NCI-H460 (cell line): ENCODE measurements at places on chromosomes 2 and 18. TPM values are rescaled to one million over a fixed set of nuclear protein-coding genes. Genes with fewer than 3 reads are reported as not detected.
A peak's percentile ranks its signal among the peaks of the same experiment; 100 is the strongest.

GRCh38 chr2:41935825-41936224 lies 112.0 kb upstream of the PKDCC start:
- DNase-seq: no peak

DNA sequence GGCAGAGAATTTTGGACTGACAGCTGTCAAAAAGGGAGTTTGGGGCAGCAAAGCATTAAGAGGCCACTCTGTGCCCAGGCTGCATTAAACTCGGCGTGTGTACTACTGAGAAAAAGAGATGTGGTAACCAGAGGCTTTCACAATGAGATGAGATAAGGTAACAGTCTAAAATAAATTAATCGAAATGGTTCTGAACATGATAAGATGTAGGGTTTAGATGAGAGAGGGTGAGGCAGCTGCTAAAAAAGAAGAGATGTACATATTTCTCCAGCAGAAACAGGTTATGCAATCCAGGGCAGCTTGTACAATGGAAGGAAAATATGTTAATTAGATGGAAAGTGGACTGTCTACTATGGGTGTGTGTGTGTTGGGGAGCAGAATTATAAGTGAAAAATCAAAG lies 39.2 kb upstream of the ACTR3 start:
- DNase-seq: no peak

TWIST2 gene
- total RNA-seq: 11.0 and 13.6 TPM in 2 replicates

SP140 gene
- 0.17 and 0.89 TPM in 2 replicates for total RNA-seq

- DNase-seq: no peak
Measured at GRCh38 chr2:142952018-142952417, 74.6 kb downstream of the KYNU start.

DNA sequence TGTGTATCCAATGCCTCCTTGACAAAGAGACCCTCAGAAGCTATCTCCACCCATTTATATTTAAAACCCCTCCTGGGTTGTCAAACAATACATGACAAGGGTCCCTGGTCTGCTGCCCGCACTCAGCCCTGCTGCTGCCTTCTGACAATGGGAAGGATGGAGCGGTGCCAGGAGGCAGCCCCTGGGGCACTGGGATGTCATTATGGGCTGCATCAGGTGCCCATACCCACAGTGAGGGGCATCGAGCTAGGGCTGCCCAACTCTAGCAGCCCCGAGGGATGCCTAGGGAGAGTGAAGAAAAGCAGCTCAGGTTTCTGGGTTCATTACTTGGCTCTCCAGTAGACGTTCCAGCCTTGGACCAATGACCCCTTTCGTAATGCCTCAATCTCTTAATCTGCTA lies 301.7 kb downstream of the ALK start:
- DNase-seq: no peak

DNA sequence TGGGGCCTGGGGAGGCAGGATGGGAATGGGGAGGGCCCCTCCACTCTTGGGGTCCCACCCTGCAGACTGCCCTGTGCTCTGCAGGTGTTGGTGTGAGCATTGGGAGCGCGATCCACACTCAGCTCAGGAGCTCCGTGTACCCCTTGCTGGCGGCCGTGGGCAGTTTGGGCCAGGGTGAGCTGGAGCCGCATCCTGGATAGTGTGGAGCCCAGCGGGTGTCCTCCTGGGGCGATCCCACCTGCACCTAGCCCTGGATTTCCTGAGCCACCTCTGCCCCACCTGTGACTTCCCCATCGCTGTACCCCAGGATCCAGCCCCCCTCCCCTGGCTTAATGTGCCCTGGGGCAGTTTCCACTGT lies 2.6 kb downstream of the PROM2 start:
- DNase-seq: no peak

DNA sequence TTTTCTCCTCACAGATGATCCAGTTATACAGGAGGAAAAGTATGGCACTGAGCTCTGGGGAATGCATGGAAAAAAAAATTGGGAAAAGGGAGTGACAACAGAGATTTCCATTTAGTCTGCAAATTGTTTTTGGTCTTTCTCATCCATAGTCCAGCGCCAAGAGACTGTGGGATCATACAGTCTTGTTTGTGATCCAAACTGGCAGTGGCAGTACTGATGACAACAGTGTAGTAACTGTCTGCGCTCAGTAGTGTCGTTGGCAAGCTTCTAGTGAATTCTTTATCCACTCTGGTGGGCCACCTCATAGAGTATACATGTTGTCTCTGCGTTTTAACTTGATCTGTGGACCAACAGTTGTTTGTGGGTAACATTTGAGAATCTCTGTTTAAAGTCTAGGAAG lies 37.9 kb downstream of the GALNT1 start:
- DNase-seq: no peak

GRCh38 chr2:225120186-225120585 lies 77.9 kb upstream of the DOCK10 start:
- peak; percentile 33 for DNase-seq

NGEF gene
- 3.2 and 3.4 TPM in 2 replicates for total RNA-seq

DNA sequence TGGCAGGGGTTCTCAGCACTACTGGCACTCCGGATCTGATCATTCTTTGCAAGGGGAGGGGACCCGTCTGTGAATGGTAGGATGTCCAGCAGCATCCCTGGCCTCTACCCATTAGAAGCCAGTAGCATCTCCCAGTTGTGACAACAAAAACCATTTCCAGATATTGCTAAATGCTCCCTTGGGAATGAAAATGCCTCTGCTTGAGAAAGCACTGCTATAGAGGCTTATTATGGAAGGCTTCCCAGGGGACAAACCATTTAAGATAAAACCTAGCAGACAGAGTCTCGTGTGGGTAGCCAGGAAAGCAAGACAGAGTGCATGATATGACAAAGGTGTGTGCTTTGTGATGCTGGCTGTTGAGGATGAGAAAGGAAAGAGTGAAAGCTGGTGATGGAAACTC lies 273.7 kb downstream of the TMX3 start:
- DNase-seq: no peak

DES gene
- 0.38 and 0.50 TPM in 2 replicates for total RNA-seq

IL36RN gene
- total RNA-seq: not detected in 2 replicates

TCF7L1 gene
- total RNA-seq: 0.12 TPM in 1 of 2 replicates, not detected in the other

- DNase-seq: no peak
Measured at GRCh38 chr2:97849881-97850528, 136.6 kb downstream of the ZAP70 start.

DYNAP gene
- total RNA-seq: not detected in 2 replicates

GRCh38 chr2:153939124-153939796 lies 67.5 kb downstream of the GALNT13 start:
- DNase-seq: no peak

DNA sequence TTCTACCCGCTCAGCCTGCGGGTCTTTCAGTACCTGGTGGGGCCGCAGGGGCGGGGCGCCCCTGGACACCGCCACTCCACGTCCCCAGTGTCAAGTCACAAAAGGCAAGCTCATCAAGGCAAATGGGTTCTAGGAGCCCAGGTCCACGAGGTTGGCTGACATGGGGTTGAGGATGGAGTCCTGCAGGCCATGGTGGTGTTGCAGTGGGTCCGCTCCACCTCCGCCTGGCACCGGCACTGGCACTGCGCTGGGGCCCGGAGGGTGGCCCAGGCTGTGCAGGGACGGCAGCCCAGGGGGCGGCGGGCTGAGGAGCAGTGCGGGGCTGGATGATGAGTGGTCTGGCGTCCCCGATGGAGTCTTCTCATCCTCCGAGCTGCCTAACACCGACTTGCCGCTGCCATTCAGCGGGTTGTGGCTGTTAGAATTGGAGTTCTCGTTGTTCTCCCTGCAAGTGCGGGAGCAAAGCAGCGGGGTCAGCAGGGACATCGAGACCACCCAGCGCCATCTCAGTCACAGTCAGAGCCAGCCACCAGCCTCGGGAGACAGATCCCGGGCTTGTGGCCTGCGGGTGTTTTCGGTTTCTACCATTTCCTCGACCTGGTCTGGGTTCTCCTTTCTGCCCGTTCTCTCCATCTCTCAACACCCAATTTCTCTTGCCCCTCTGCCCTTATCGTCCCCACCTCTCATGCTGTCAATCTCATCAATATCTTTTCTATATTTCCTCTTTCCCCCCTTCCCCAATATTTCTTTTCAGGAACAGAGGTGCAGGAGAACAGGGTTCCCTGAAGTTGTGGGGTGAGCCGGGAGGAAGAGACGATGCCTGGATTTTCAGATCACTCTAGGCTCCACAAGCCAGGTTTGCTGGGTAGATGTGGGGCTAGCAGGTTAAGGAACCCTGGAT lies 3.0 kb downstream of the SIX2 start:
- DNase-seq: no peak

GRCh38 chr2:224951723-224952481 lies 90.4 kb downstream of the DOCK10 start:
- no peak for DNase-seq

- DNase-seq: no peak
Measured at GRCh38 chr2:119082821-119083400, 75.6 kb downstream of the C1QL2 start.

CCDC74A gene
- 7.3 and 10.5 TPM in 2 replicates for total RNA-seq

GRCh38 chr18:8966821-8967220 lies 135.7 kb upstream of the NDUFV2 start:
- DNase-seq: no peak

GRCh38 chr2:117702098-117702497 lies 112.4 kb upstream of the DDX18 start:
- DNase-seq: no peak

SPOPL gene
- 15.8 and 16.8 TPM in 2 replicates for total RNA-seq

DNA sequence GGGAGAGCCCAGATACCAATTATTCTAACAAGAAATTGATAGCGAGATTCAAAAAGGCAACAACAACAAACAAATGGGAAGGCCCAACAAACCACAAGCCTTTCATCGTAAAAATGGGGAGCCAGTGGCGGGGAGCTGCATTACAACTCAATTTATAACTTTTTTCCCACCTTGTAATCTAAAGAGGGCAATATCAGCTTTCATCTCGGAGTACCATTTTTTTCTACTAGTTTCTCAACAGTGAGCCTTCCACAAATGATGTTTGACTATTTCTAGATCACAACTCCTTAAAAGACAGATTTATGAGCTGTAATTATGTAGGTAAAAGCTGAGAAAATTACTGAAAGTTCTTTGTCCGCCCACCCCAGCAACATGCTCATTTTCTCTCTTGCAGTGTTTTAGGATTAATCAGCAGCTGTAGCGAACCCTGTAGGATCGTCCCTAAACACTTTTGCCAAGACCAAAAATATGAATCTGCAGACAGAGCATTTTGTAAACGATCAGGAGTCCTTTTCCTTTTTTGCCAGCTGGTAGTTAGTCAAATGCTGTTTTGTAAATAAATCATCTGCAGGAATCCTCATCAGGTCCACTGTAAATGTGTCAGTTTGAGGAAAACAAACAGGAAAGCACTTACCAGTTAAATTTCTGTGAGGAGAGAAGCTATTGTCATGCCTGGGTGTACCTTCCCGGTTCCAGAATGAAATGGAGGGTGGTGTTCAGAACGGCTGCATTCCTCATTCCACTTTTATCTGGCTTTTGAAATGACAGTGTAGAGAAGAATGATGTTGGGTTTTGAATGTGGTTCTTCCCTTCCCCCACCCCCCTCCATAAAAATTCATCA lies 53.2 kb downstream of the EEF1B2 start:
- DNase-seq: peak; percentile 33

PAPOLG gene
- total RNA-seq: 21.6 and 29.0 TPM in 2 replicates

DNA sequence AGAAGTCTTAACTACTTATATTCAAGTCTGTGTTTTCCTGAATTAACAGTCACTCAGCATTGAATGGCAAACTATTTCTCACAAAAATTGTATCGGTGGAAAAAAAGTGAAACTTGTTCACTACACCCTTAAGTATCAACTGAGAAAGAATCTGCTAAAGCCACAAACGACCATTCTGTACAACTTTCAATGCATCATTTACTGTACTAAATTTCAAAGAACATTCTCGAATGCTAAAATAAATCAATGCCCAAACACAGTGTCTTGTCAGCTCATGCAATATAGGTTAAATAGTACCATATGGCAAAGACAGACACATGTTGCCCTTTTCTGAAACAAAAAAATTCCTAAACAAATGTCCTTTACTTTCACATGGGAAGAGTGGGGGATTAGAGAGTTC lies 9.0 kb downstream of the ZNF516 start:
- no peak for DNase-seq

DNA sequence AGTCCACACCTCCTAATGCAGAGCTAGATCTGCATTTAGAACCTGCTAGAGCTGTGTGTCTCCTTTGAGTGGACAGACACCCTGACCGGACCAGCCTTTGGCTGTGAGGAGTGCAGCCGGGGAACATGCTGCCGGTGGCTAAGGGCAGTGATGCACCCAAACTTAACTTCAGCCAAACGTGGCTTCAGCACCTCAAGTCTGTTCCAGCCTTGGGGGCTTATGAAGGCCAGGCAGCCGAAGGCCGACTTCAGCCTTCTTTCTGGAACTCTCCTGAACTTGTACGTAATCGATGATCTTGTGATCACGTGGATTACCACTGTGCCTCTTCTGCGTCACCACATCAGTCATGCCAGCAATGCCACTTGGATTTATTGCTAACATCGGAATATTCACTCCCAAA lies 49.1 kb downstream of the POMC start:
- DNase-seq: no peak

GRCh38 chr18:48680339-48681250 lies 141.8 kb downstream of the CTIF start:
- DNase-seq: no peak

FAM237A gene
- not detected in 2 replicates for total RNA-seq

DNA sequence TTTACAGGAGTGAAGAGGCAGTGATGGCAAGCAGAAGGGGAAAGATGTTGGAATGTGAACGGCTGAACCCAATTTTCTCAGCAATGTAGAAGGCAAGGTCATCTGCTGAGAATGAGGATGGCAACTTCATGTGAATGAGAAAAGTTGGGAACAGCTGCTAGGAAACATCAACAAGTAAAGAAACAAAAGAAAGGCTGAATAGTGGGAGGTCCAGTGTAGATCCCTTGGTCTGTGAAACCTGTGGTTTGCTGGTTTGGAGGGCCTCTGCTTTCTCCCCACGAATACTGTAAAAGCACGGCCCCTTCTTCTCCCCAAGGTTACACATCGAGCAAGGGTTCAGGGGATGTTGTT lies 27.4 kb downstream of the MARCHF4 start:
- DNase-seq: no peak

DNA sequence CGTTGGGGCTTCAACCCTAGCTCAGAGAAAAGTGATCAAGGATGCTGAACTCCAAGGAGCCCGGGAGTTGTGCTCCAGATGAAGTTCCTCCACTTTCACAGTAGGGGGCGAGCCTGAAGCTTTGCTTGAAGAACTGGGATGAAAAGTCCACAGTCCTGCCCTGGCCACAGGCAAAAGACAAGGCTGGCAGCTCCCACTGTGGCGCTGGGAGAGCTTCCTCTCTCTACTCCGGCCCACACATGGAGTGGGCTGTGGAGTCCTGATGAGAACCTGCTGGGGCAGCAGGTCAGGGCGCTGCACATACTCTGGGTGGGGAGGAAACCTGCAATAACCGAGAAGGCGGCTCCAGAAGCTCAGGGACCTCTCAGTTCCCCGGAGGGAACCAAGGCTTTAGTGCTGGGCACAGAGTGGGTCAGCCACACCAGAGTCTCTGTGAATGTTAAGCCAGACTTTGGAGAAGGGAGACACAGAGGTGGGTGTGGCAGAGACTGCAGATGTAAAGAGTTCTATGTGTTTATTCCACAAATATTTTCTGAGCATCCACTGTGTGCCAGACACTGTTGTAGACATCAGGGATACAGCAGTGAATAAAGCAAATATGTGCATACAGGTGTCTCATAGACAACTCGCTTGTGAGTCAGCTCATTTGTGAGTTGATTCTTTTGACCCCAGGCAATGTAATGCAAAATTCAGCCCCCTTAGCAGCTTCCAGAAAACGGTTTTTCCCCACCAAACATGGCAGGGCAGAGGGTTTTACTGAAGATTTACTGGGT lies 48.0 kb upstream of the MRPL33 start:
- peak; percentile 60 for DNase-seq

GRCh38 chr18:79540904-79541282 lies 138.7 kb upstream of the CTDP1 start:
- DNase-seq: no peak
